ENCODE measurements at places on chromosomes 4 and X.

DNA sequence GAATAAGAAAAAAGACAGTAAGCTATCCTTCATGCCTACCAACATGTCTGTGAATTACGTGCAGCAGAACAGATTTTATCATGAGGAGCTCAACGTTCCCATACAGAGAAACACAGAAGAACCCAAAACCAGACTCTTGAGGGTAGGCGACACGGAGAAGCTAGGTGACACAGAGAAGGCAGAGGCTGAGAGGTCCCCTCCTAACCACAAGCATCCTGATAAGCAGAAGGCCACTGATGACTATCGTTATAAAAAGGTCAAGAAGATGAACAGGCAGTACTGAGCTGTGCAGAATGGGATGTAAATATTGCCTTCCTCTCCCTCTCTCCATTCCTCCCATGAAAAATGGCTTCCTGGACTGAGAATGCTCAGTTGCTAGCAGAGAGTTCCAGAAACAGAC, 350.2 kb upstream of the BOD1L1 start:
- DNase-seq, result no peak

- no peak for DNase-seq
Observed at GRCh38 chrX:24479924-24480323, 14.8 kb downstream of the PDK3 start.

- no peak for DNase-seq
Observed at GRCh38 chr4:158750379-158750778, 18.4 kb upstream of the FNIP2 start.

GRCh38 chrX:70254909-70255308, 5.1 kb downstream of the P2RY4 start:
- no peak for DNase-seq

DNA sequence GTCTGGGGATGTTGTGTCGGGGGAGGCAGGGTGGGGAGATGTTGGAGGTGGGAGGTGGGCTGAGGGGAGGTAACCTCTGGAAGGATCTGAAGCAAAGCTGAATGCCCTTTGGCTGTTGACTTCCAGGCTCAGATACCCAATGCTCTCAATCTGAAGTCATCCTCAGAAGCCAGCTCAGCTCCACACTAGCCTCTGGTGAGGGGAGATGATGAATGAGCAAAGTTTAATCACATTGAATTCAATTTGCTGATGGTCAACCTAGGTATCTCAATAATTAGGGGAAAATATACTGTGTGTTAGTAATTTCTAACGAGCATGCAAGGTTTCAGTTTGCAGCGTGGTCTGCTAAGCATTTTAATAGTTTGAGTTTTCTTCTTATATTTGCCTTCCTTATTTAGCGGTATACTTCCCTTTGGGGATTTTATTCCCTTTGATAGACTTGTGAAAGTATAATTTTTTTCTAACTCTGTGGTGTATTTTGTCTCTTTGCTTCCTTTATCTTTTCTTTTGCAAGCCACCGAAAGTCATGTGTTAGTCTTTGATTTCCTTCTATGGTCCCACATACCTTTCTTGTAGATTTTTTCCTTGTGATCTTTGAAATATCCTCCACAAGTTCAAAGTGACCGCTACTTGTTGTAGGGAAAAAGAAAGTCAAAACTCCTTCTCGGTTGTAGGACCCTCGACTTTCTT, 146.3 kb upstream of the LEF1 start:
- no peak for DNase-seq
